ENCODE measurements at places on chromosomes 6 and 20.

DNA sequence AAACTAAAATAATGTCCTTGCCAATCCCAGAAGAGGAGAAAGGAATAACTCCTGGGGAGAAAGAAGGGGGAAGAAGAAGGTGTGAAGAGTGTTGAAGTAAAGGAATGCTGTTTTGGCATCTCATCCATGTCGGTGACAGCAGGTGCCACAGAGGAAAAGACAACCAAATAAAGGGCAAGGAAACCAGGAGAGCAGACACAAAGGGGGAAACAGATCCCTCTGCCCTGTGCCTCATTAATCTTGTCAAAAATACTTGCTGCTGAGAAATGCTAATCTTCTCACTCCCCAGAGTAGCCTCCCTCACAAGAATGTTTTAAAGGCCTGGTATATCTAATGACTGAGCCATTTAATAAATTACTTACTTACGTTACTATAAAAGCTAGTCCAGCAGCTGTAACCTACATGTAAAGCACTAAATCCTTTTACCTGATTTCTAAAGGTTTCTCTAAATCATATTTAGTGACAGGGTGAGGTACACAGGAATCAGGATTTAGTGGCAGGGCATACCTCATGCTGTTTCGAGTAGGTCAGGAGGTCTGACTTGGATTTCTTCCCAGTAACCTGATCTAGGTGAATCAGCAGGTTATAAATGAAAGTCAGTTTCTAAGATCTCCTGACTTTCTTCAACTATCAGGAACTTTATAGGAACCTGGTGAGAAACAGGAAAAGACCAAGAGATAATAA, 377.1 kb downstream of the CENPW start:
- DNase-seq, result no peak

- no peak for DNase-seq
These were observed 28.1 kb upstream of the APCDD1L start for GRCh38 chr20:58543274-58543673.

GRCh38 chr6:122770835-122771601, 8.5 kb upstream of the FABP7 start:
- DNase-seq, result no peak

DNA sequence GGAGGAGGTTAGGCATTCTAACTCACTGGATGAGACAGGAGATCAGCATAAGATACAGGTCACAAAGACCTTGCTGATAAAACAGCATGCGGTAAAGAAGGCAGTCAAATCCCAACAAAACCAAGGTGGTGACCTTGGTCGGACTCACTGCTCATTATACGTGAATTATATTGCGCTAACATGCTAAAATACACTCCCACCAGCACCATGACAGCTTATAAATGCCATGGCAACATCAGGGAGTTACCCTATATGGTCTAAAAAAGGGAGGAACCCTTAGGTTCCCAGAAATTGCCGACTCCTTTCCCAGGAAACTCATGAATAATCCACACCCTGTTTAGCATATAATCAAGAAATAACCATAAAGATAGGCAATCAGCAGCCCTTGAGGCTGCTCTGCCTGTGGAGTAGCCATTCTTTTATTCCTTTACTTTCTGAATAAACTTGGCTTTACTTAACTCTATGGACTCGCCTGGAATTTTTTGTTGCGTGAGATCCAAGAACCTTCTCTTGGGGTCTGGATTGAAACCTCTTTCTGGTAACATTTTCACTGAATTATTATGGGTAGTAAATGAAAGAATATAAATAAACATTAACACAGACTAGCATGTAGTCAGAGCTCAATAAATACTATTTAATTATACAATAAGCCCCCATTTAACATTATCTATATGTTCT, 3.0 kb upstream of the LAMA4 start:
- no peak for DNase-seq

DNA sequence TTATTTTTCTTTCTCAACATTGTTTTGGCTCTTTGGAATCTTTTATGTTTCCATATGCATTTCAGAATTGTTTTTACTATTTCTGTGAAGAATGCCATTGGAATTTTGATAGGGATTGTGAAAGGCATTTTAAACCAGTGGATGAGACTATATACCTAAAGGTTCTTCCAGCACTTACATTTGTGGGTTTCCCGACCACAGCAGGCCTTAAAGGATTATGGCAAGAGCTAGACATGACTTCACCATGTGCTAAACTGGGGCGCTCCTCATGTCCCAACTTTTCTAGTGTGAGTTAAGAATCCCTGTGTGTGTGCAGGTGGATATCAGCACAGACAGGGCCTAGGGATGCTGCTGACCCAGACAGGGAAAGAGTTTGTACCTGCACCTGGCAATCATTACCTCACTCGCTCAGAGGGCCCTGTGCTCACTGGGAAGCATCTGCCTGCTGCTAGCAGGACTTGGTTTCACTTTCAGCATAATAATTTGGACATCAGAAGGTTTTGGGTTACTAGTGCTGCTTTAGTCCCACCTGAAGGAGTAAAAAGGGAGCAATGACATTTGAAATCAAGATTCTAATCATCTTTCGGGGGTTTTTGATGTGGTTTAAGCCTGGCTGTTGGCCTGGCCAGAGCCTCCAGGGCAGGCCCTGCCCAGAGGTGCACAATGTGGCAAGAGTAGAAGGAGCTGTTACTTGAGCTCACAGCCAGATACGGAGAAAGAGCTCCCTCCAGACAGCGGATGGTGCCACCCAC, 137.1 kb downstream of the CDC5L start:
- DNase-seq, result no peak

Data from osteoblast (primary cell).